ENCODE measurements at places on chromosomes 2 and 18.

DNA sequence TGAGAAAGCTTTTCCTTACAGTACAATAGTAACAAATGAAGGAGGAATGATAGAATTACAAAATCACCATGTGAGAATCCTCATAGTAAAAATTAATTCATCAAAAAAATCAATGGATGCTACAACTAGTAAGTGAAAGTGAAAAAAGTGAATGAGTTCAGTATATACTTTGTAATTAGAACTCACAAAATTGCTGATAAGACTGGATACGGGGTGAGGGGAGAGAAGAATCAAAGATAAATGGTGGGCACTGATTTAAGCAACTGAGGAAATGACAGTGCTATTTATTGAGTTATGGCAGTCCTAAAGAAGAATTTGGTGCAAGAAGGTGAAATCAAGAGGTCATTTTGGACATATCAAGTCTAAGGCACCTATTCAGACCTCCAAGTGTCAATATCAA is 20.6 kb downstream of the OLA1 start:
- DNase-seq, result no peak

GRCh38 chr2:61585383-61585782 is 47.2 kb upstream of the XPO1 start:
- DNase-seq, result no peak

GRCh38 chr2:3470856-3471737 is 48.2 kb downstream of the ADI1 start:
- DNase-seq, result no peak

DNA sequence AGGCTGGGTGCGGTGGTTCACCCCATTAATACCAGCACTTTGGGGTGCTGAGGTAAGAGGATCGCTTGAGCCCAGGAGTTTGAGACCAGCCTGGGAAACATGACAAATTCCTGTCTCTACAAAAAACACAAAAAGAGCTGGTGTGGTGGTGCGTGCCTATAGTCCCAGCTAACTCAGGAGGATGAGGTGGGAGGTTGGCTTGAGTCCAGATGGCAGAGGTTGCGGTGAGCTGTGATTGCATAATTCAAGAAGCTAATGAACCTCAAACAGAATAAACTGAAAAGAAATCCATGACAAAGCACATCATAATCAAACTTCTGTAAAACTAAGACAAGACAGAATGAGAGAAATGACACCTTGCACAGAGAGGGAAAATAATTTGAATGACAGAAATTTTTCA is 54.8 kb downstream of the SEMA4F start:
- DNase-seq, result no peak

DNA sequence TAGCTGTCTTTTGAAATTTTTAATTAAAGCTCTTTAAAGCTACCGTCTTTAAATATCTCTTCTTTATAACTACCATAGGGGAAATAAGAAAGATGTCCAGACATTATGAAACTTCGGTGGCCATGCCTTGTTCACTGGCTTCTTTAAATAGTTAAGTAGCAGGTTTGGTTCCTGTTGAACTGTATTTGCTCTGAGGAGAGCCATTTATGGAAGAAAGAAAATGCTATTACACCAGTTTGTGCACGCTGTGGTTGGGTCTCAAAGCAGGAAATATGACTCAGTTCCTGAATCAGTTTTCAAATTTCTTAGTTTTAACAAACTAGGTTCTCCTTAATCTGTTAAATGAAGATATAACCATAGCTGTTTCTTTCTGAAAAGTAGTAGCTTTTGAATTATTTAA is 12.2 kb downstream of the ARPC2 start:
- DNase-seq, result no peak

DNA sequence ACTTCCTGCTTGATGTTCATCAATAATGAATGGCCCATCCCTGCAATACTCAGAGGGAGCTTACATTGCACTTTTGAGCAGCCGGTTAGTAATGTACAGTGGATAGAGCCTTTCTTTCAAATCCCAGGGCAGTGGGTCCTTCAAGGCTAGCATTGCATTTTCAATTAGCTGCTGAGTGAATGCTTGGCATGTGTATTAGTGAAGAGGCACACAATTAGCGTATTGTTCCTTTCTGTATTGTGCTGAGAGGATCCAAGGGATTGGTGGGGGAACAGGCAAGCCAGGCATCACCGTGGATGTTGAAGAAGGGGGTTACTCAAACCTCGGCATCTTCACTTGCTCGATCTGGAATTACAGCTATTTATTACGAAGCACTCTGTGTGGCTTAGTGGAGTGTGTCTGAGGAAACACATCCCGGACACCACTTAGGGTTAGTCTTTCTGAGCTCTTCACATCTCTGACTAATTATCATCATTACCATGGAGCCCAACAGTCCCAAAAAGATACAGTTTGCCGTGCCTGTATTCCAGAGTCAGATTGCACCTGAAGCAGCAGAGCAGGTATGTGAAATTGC is at the start of gene PPP1R1C:
PPP1R1C (plus strand) TSS at position 222 of the 574 bp plus-strand sequence; CDS start at position 480, 258 bp downstream.
- no peak for DNase-seq

Measured in activated CD8-positive, alpha-beta memory T cell treated with anti-CD3 and anti-CD28 coated beads, Interleukin-2, amount 50 U/mL, for 48 hours (primary cell).